ENCODE measurements at places on chromosomes 1 and 21.

GRCh38 chr1:172398970-172399755, 21.3 kb upstream of the C1orf105 start:
- DNase-seq = no peak

DNA sequence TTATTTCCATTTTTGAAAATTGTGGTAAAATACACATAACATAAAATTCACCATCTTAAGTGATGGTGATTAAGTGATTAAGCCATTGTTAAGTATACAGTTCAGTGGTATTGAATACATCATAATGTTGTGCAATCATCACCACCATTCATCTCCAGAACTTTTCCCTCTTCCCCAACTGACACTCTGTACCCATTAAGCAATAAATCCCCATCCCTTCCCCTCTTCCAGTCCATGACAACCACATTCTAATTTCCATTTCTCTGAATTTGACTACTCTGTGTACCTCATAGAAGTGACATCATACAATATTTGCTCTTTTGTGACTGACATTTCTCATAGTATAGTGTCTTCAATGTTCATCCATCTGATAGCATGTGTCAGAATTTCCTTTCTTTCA, 124.8 kb downstream of the DISC1 start:
- no peak for DNase-seq

DNA sequence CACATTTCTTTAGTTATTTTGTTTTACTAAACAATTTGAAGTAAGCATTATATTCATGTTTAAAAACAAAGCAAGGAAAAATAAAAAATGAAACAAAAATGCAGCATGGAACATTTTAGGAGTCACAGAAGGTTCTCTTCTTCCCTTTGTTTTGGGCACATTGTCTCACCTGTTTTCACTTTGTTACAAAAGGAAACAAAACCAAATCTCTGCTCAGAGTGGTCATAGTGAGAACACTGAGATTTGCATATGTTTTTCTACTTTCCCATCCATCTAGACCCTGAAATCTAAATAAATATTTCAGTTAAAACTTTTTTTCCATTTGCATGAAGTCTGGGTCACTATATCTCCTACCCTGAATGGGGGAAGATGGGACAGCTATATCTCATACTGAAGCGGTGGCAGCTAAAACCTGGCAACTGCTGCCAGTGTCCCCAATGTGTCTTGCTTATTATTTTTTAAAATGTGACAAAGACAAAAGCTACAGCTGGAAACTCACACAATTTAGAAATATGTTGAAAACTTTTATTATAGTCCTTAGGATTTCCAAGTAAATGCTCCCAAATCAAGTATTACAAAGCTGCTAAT, 3.5 kb downstream of the EXOC8 start:
- no peak for DNase-seq

- no peak for DNase-seq
These were observed 185.3 kb downstream of the RERE start for GRCh38 chr1:8632102-8632501.

GRCh38 chr1:58780411-58780810, 3.4 kb downstream of the JUN start:
- no peak for DNase-seq

GRCh38 chr1:52157582-52157981, 15.7 kb downstream of the ZFYVE9 start:
- DNase-seq = no peak

DNA sequence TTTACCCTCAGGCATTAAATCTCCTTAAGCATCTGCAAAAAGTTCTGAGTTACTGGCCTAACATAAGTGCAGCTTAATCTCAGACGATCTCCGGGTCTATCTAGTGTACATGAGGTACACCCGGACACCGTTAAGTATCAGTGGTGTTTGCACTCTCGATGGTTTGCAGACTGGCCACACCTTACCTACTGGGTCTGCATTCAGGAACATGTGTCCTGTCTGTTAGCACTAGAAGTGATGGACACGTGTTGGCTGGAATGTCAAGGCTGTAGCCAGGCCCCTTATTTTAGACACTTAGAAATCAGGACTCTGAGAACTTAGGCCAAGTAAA, 783 bp upstream of the AGL start:
- DNase-seq = no peak

DNA sequence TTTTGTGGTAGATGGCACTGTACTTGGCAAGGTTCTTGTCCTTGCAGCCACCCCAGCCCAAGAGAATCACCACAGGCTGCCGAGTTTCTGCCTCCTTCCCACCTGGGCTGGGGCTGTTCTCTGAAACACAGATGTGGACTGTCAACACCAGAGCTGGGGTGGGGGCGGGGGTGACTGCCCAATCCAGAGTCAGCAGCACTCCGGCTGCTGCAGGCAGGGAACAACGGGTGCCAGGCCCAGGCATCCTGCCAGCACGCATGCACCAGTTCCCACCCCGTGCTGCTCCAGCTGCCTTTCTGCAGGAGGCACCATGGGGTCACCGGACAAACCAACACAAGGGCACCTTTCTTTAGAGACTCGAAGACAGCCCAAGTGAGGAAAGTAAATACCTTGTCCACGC, 14.1 kb downstream of the TMEM53 start:
- no peak for DNase-seq

DNA sequence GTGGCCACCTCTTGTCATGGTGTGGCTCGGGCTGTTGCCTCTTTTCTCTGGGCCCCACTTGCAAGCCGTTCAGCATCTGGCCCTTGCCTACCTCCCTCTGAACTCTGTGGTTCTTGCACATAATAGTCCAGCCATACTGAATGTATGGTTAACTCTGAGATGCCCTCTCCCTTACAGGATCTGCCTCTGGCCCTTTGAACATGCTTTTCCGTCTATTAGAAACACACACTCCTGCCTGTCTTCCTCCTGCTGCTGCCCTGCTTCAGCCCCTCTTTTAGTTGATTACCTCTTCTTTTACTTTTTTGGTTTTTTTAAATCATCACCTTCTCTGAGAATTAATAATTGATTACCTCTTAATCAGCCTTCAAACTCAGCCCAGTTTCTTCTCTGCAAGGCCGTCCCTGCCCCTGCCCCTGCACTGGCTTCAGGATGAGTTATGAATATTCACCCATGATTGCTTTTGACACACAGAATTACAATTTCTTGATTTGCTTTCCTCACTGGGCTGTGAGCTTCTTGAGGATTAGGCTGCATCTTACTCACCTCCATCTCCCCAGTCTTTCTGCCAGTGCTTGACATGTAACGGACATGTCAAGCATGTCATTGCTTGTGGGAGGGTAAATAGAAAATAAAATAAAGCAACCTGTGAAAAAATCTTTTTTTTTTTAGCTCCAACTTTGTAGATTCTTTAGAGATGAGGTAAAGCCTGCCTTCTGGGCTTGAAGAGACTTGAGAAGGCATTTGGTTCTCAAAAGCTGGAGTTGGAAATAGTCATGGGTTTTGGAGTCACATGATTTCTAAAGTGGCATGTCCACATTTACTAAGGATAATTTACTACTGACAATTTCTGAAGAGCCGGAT, 158.3 kb downstream of the PLXNA2 start:
- DNase-seq = no peak

GRCh38 chr1:167457936-167458584, 60.3 kb downstream of the CD247 start:
- DNase-seq = no peak

GRCh38 chr1:242140836-242141235, 141.9 kb upstream of the MAP1LC3C start:
- no peak for DNase-seq
